ENCODE measurements at places on chromosomes 11 and 22.
A peak's percentile ranks its signal among the peaks of the same experiment; 100 is the strongest.

DNA sequence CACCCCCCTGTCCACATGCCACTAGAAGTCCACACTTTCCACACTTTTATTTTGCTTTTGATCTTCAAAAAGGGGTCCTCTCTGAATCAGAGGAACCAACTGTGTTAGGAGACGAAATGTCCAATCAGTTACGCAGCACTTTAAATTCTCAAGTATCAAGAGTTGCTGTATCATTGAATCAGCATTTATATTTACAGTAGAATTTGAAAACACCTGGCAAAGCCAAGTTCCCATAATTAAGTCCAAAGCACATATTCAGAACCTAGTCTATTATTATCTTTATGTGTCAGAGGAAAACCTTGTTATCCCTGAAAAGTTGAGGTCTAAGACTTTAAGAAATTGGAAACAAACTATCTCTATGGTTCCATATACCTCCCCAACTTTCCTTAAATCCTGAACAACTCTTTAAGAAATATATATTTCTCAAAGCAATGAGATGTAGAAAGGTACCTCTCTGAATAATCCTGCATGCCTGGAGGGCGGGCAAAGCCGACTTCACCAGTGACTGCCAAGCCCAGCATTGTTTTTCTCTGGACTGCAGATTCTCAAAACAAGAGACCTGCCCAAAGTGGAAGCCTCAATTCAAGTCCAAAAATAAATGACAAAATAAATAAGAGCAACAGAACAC lies 75.9 kb upstream of the ARFGAP3 start:
- no peak for DNase-seq
- H3K36me3 ChIP-seq, result no peaks in the 10 kb centered on the region
- peak overlapping the region; percentile 97 for H3K27ac ChIP-seq

DNA sequence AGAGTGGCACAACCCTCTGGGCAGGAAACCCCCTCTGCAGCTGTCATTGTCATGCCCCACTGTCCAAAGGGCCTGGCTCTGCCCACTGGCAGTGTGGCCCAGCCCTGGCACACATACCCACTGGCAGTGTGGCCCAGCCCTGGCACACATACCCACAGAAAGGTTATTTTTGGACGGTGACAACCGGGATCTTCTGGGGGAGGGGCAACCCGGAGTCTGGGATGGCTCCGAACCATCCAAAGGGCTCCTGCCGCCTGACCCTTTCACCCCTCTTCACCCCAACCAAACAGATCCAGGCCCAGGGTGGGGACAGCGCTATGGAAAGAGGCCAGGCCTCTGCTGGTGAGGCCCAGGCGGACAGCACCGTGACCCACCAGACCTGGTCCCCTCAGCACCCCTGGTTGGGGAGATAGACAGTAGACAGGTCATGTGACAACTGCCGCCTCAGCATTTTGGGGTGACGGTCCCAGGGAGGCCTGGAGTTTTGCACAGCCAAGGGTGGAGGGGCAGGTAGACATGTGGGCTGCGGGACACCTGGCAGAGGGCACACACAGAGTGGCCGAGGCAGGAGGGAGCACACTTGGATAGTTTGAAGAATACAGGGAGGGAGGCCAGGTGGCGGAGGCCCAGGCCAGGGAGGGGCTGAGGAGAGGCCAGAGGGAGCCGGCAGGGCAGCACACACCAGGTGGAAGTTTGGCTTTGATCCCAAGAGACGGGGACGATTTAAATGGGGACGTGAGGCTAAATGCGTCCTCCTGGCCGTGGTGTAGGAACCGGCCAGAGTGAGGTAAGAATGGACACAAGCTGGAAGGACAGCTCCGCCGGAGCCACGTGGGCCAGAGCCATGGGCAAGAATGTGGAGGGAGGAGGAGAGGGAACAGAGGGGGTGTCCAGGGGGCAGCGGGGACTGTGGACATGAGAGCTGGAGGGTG lies 2.9 kb downstream of the MAPK12 start:
- peaks cover 69% of the 10 kb centered on the region for H3K27me3 ChIP-seq
- H3K27ac ChIP-seq, result no peak overlapping the region
- H3K4me3 ChIP-seq, result no peak overlapping the region
- H3K36me3 ChIP-seq, result no peaks in the 10 kb centered on the region
- peaks cover 19% of the 10 kb centered on the region for H3K4me1 ChIP-seq

GRCh38 chr11:61586792-61587430 lies 6.0 kb upstream of the SYT7 start:
- H3K27me3 ChIP-seq, result no peaks in the 10 kb centered on the region
- DNase-seq, result no peak
- peak overlapping the region; percentile 26 for H3K4me3 ChIP-seq
- H3K27ac ChIP-seq, result no peak overlapping the region
- H3K4me1 ChIP-seq, result peaks cover 27% of the 10 kb centered on the region

DNA sequence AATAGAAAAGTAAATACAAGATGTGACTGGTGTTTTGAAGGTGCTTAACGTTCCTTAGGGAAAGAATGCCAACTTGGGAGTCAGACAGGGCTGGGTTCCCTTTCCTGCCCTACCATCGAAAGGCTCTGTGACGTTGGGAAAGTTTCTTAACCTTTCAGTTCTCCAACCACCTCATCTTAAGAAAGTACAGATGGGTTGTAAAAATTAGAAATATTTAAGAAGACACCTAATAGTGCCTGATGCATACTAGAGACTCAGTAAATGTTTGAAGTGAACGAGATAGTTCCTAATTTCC lies 1.1 kb downstream of the GTPBP1 start:
- DNase-seq, result no peak
- peaks cover 64% of the 10 kb centered on the region for H3K4me1 ChIP-seq
- H3K4me3 ChIP-seq, result peak overlapping the region; percentile 87

GRCh38 chr22:28604966-28605761 lies 74.5 kb downstream of the TTC28 start:
- no peak overlapping the region for H3K27ac ChIP-seq
- no peaks in the 10 kb centered on the region for H3K4me1 ChIP-seq
- no peak overlapping the region for H3K4me3 ChIP-seq
- H3K27me3 ChIP-seq, result no peaks in the 10 kb centered on the region

- no peaks in the 10 kb centered on the region for H3K27me3 ChIP-seq
- H3K27ac ChIP-seq, result no peak overlapping the region
- no peaks in the 10 kb centered on the region for H3K4me1 ChIP-seq
- no peak overlapping the region for H3K4me3 ChIP-seq
- no peaks in the 10 kb centered on the region for H3K36me3 ChIP-seq
These were observed 145.2 kb upstream of the CADM1 start for GRCh38 chr11:115649461-115649860.

DNA sequence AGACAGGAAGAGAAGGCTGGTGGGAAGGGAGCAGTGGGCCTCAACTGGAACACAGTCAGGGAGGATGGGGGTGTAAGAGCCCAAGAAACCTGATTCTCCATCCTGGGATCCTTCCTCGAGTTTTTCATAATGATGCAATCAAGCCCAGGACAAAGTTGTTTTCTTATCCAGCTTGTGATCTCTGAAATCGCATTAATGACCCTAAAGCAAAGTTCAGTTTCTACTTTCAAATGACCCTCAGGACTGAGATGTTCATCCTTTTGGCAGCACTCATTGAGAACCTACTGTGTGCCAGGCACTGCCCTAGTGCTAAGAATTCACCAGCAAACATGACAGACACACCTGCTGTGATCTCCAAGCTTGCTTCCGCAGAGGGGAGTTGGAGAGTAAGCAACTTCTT lies 45.3 kb downstream of the ISX start:
- no peak for DNase-seq
- no peak overlapping the region for H3K27ac ChIP-seq
- no peaks in the 10 kb centered on the region for H3K27me3 ChIP-seq
- no peaks in the 10 kb centered on the region for H3K36me3 ChIP-seq

GRCh38 chr11:64252003-64252872 lies 908 bp downstream of the PLCB3 start:
- peak overlapping the region; percentile 87 for H3K27ac ChIP-seq
- H3K36me3 ChIP-seq, result peaks cover 13% of the 10 kb centered on the region
- H3K4me1 ChIP-seq, result peaks cover 69% of the 10 kb centered on the region
- no peaks in the 10 kb centered on the region for H3K27me3 ChIP-seq

DNA sequence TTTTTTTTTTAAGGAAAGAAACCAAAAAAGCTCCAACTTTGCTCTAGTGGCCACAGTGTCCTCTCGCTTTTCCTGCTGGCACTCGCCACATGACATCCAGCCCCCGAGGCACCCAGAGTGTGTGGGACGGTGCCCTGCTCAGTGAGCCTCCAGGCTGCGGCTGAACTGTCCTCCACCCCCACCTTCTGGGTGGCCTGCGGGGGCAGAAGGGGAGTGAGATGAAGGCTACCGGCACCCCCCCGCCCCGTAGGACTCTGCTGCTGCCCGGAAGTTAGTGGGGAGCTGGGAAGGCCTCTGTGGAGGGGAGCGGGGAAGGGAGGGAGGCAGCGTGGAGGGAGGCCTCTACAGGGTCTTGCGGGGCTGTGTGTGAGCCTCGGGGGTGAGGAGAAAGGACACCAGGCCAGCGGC lies 264.4 kb downstream of the CTTN start:
- no peaks in the 10 kb centered on the region for H3K36me3 ChIP-seq
- H3K27ac ChIP-seq, result no peak overlapping the region
- H3K27me3 ChIP-seq, result peaks cover 10% of the 10 kb centered on the region
- no peak for DNase-seq
- H3K4me3 ChIP-seq, result no peak overlapping the region
- H3K4me1 ChIP-seq, result no peaks in the 10 kb centered on the region

DNA sequence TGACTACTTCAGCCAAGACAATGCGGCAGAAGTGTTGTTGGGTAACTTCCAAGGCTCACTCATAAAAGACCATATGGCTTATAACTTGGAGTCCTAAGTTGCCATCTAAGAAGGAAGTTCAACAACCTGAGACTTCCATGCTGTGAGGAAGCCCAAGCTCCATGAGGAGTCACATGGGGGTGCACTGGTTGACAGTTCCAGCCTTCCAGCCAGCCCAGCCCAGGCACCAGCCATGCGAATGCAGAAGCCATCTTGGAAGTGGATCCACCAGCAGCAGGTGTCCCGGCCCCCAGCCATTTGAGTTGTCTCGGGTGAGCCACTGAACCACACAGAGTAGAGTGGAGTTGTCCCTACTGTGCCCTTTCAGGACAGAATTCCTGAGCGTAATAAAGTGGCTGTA lies 32.8 kb upstream of the WNT7B start:
- peaks cover 65% of the 10 kb centered on the region for H3K4me1 ChIP-seq
- DNase-seq, result no peak
- no peaks in the 10 kb centered on the region for H3K36me3 ChIP-seq
- no peaks in the 10 kb centered on the region for H3K27me3 ChIP-seq
- no peak overlapping the region for H3K4me3 ChIP-seq

DNA sequence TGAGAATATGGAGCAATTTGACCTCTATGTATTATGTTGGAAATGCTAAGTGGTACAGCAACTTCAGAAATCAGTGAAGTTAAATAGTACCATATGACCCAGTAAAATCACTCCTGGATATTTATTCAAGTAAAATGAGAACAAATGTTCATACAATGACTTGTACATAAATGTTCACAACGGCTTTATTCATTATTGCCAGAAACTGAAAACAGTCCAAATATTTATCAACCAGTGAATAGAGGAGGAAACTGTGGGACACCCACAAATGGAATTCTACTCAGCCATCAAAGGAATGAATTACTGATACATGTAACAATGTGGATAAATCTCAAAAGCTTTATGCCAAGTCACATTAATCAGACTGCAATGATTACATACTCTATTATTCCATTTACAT lies 416.3 kb downstream of the AASDHPPT start:
- no peak overlapping the region for H3K4me3 ChIP-seq
- no peaks in the 10 kb centered on the region for H3K36me3 ChIP-seq
- H3K4me1 ChIP-seq, result no peaks in the 10 kb centered on the region
- no peaks in the 10 kb centered on the region for H3K27me3 ChIP-seq
- no peak overlapping the region for H3K27ac ChIP-seq

DNA sequence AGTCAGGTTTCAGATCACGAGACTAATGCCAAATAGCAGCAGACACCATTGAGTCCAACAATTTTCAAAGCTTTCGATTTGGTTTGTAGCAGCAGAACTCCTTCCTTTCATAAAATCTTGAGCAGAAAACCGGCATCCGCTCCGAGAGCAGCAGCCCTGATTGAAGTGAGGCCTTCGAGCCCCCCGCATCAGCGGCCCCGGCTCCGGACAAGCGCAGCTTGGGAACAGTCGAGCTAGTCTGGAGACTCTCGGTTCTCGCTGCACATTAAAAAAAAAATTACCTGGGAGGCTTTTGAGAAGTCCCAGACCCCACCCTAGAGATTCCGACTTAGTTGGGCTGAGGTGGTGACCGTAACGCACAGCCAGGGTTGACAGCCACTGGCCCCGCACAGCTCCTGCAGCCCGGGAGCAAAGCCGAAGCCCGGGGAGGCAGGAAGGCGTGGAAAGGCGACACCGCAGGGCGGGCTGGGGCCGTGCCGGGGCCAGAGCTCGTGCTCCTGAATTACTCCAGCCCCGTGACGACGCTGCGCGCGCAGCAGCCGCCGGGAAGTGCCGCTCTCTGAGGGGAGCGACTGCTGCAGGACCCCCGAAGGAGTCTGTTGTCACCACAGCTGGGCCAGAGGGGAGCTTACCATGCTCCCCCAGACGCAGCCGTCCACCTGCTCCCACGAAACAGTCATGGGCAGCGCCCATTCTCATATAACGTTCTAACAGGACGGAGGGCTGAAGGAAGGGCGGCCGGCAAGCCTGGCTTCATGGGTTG lies 57.8 kb downstream of the SPATA19 start:
- H3K27me3 ChIP-seq, result peaks cover 34% of the 10 kb centered on the region
- H3K4me1 ChIP-seq, result peaks cover 7% of the 10 kb centered on the region
- no peak overlapping the region for H3K27ac ChIP-seq
- no peak for DNase-seq
- peak overlapping the region; percentile 12 for H3K4me3 ChIP-seq

DNA sequence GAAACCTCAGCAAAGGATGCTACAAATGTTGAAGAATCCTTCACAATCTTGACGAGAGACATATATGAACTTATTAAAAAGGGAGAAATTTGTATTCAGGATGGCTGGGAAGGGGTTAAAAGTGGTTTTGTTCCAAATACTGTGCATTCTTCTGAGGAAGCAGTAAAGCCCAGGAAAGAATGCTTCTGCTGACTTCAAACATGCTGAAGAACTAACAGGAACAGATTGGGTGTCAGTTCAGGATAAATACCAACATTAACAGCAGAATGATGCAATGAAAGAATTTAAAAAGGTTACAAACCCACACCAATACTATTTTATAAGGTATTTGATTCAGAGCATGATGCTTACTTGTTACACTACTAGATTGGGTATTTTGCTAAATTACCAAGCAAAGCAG lies 33.9 kb downstream of the RAB39A start:
- H3K36me3 ChIP-seq, result no peaks in the 10 kb centered on the region
- no peak overlapping the region for H3K4me3 ChIP-seq
- H3K27ac ChIP-seq, result no peak overlapping the region
- peaks cover 5% of the 10 kb centered on the region for H3K27me3 ChIP-seq
- DNase-seq, result no peak

- no peak for DNase-seq
- no peaks in the 10 kb centered on the region for H3K27me3 ChIP-seq
- H3K36me3 ChIP-seq, result no peaks in the 10 kb centered on the region
- H3K4me1 ChIP-seq, result peaks cover 20% of the 10 kb centered on the region
- H3K27ac ChIP-seq, result no peak overlapping the region
- no peak overlapping the region for H3K4me3 ChIP-seq
These were observed 2.7 kb downstream of the FREY1 start for GRCh38 chr11:45904309-45904915.

DNA sequence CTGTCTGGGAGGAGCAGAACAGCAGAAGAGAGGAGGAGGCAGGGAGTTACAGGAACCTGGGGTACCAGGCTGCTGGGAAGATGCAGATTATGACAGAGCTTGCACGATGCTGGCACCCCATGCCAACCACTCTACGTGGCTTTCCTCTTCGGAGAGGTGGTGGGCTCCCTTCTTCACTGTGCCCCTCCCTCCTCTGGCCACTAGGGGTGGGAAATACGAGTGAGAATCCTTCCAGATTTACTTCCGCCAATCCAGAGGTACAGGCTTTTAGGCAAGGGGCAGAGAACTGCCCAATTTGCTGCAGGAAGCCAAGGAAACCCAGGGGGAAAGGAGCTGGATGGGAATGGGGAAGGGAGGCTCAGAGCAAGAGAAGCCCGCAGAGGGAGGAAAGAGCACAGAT lies 12.3 kb downstream of the HYOU1 start:
- no peaks in the 10 kb centered on the region for H3K4me1 ChIP-seq
- peaks cover 41% of the 10 kb centered on the region for H3K36me3 ChIP-seq
- no peak overlapping the region for H3K27ac ChIP-seq
- H3K4me3 ChIP-seq, result no peak overlapping the region
- H3K27me3 ChIP-seq, result no peaks in the 10 kb centered on the region
